ENCODE measurements at places on chromosomes 5 and 9. TPM values are rescaled to one million over a fixed set of nuclear protein-coding genes. Genes with fewer than 3 reads are reported as not detected.

CCNJL gene
- 29.7 TPM for polyA plus RNA-seq

PCSK5 gene
- polyA plus RNA-seq, result 5.7 TPM

PCDHGB2 gene
- polyA plus RNA-seq, result not detected

FOXD4 gene
- polyA plus RNA-seq, result not detected

NR6A1 gene
- polyA plus RNA-seq, result not detected

KIF20A gene
- 0.34 TPM for polyA plus RNA-seq

MACIR gene
- 3.3 TPM for polyA plus RNA-seq

PCDHGA3 gene
- polyA plus RNA-seq, result not detected

RGS7BP gene
- polyA plus RNA-seq, result not detected

BHMT gene
- polyA plus RNA-seq, result not detected

DNA sequence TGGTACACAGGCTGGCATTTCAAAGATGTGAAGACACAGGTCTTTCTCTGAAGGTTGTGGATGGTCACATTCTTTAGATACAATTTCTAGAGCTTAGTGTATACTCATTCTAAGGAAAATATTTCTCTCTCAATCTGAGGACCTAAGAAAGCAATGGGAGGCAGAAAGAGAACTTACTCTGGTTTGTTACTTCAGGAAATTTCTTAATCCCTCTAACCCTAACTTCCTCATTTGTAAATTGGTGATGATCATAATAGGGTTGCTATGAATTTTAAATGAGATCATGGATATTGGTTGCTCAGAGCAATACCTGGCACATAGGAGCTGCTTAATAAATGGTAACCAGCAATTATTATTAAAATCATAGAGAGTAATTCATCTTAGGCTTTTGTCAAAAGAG lies 22.1 kb downstream of the FAM170A start:
- no peak for DNase-seq

GRCh38 chr5:151151263-151151660 lies 6.3 kb downstream of the ANXA6 start:
- DNase-seq, result no peak

GRCh38 chr5:17665836-17666235 lies 31.6 kb downstream of the TAF11L14 start:
- DNase-seq, result no peak

DNA sequence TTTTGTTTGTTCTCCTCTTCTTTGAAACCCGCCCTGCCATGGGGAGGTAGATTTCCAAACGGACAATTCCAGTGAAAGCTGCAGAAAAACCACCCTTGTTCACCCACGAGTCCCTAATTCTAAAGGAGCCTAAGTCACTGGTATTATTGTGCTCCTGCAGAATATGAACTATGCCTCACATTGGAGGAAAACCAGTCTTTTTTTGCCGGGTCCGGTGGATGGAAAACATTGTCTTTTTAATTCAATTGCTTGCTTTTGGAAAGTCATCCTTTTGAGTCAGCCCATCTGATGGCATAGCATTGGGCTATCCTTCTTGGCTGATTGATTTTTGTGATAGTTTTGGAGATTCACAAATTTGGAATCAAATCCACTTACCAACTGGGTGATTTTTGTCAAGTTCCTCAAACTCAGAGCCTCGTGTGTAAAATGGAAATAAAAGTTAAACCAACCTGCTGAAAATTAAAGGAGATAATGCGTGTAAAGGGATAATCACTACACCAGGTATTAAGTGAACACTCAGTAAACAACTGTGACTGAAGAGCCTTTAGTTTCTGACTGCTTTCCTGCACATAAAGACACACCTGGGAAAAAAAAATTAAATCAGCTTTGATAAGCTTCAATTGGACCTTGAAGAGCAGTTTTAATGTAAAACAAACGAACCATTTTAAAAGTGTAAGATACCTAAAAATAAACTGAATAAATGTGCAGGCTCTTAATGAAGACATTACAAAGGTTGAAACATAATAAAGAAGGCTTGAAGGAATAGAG lies 780 bp upstream of the CCNJL start:
- DNase-seq, result no peak

GRCh38 chr5:130624805-130625204 lies 540.3 kb downstream of the HINT1 start:
- DNase-seq, result no peak

- DNase-seq, result no peak
Measured at GRCh38 chr9:10605388-10605787, 7.4 kb downstream of the PTPRD start.

GRCh38 chr9:36659500-36659899 lies 86.8 kb downstream of the MELK start:
- no peak for DNase-seq

GRCh38 chr5:172353846-172354245 lies 70.3 kb upstream of the UBTD2 start:
- DNase-seq, result no peak

DNA sequence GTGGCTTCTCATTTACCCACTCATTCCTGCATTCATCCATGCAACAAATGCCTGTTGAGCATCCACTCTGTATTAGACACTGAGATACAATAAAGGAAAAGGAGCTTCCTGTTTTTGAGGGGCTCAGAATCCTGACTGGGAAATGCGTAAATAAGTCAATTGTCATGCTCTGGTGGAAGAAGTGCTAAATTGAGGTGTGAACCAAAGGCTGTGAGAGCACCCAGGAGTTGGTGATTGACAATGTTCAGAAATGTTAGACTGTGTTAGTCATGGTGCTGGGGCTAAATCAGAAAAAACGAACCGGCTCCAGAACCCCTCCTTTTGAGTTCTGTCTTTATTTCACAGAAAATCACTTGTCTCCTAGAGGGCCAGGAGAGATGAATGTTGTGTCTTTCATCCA lies 558.6 kb upstream of the SGCD start:
- peak; percentile 48 for DNase-seq

DNA sequence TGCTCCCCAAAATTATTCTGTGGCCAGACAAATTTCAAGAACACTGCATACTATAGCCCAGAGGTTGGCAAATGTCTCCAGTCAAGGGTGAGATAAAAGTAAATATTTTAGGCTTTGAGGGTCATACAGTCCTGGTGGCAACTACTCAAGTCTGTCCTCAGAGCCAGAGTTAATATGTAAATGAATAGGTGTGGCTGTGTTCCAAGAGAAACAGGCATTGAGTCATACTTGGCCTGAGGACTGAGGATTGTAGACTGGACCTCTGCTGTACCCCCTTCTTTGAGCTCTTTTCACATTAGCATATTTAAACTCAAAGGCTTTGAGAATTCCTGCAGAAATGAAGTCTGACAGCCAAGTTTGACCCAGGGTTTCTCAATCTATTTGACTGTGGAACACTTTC lies 129.2 kb upstream of the PTCH1 start:
- DNase-seq, result no peak

GRCh38 chr5:102421647-102422046 lies 77.2 kb downstream of the SLCO6A1 start:
- DNase-seq, result no peak

- DNase-seq, result no peak
Measured at GRCh38 chr5:126479810-126480209, 56.6 kb downstream of the GRAMD2B start.

DNA sequence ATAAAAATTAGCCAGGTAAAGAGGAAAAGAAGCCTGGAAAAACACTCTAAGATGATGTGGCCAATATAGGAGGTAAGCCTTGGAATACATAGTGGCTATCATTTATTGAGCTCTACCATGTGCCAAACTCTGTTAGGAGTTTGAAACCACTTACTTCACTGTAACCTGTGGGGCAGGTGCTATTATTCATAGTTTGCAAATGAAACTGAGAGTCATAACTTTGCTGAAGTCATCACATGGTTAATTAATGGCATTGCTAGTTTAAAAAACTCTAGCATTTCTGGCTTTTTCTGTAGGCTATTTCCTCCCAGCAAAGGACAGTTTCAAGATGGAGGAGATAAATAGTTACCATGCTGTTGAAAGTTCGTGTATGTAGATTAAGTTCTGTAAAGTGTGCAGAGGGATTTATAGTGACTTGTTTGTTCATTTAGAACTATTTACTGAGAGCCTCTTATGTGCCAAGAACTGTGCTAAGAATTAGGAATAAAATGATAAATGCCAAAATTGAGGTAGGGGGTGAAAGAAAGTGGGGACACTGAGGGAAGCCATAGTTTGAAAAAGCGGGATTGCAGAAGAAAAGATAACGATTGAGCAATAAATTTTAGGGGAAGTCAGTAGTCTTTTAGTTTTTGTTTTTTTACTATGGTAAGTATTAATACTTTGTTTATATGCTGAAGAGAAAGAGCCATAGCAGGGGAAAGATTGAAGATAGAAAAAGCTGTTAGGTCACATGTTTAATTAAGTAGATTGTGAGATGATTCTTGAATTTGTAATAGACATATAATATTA lies 57.2 kb downstream of the WDR70 start:
- no peak for DNase-seq

DNA sequence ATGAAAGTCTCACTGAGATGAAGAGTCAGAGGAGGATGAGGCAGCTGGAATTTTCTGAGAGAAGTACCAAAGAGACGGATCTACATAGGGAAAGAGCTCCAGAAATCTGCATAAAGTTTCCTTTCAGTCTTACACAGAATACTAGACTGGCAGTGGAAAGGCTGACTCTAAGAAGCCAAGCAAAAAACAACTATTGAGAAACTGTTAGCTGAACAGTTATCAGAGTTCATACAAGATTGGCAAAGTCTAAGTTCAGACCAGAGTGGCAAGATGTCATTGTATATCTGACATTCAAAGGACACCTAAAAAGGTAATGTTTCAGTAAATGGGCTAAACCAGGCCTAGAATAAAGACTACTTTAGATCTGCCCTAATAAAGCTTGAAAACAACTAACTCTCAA lies 209.0 kb downstream of the KIAA0825 start:
- DNase-seq, result no peak

DNA sequence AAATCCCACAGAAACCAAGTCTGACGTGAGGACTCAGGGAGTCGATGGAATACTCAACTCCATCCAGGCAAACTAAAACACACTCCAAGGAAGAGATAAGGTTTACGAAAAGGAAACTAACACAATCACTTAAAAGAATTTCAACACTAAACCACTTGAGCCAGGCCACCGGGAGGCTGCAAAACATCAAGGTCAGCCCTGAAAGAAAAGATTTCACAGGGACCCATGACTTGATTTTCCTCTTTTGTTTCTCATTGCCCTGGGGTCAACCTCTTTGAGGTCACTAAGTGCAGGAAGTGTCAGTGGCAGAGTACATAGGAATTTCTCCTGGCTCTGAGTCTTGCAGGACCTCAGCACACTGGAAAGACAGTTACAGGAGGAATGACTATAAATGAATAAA lies 77.8 kb upstream of the TARS1 start:
- no peak for DNase-seq

DNA sequence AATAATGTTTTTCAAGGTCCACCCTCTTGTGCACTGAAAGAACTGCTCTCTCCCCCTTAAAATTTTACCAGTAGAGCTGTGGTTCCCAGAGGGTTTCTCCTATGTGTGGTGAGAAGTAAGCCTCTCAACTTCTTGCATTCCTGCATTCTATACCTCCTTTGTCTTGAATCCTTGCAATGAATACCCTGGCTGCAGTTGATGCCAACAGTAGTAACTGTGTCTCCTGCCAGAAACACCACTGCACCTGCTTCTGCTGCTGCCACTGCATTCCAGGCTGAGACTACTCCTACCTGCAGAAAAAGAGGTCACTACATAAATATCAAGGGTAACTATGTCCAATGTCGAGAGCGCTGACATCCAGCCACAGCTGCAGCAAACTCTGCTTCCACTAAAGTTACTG lies 203.7 kb downstream of the TMEM167A start:
- DNase-seq, result no peak

- DNase-seq, result no peak
Measured at GRCh38 chr5:169646856-169647255, 9.8 kb downstream of the DOCK2 start.

- no peak for DNase-seq
Measured at GRCh38 chr5:20678814-20679298, 690.9 kb upstream of the CDH18 start.

DNA sequence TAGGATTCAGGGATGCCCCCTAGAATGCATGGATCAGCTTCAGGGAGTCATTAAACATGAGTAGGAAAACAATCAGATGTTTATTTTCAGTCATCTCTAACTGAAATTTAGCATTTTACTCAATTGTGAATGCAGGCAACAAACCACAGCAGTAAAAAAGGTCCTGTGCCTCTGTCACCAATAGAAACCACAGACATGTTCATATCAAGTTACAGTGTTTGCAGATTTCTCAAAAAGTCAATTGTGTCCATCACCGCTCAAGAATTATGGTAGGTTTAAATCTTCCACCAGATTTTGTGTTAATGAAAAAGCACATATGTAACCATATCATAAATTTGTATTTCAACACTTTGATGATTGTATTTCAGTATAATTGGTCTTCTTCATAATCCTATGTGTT lies 68.4 kb upstream of the SLC1A1 start:
- no peak for DNase-seq

- DNase-seq, result no peak
Measured at GRCh38 chr9:132631685-132632084, 38.1 kb downstream of the DDX31 start.
